GM13976 (cell line): ENCODE measurements at places on chromosomes 4 and X.

- no peak for DNase-seq
Observed at GRCh38 chr4:147916351-147916750, 184.5 kb downstream of the ARHGAP10 start.

GRCh38 chrX:137847376-137847775 lies 281.4 kb downstream of the ZIC3 start:
- DNase-seq, result no peak

DNA sequence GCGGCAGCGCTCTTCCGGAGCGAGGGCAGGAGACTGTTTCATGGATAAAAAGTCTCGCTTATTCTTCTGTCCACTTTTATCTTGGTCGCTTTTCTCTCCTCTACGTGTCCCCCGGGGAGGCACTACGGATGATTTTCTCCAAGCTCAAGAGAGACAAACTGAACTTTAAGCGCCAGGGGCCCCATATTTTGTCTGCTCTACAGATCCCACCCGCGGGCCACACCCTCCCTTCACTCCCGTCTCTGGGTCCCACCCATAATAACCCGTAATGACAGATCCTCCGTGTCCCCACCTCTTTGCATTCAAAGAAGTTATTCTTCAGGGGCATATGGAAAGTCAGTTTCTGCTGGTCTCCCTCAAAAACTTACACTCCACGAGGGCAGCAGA lies at the start of gene CORIN:
CORIN (minus strand) TSS at position 160 of the 387 bp plus-strand sequence; CDS start at position 42, 118 bp downstream.
- DNase-seq, result no peak

DNA sequence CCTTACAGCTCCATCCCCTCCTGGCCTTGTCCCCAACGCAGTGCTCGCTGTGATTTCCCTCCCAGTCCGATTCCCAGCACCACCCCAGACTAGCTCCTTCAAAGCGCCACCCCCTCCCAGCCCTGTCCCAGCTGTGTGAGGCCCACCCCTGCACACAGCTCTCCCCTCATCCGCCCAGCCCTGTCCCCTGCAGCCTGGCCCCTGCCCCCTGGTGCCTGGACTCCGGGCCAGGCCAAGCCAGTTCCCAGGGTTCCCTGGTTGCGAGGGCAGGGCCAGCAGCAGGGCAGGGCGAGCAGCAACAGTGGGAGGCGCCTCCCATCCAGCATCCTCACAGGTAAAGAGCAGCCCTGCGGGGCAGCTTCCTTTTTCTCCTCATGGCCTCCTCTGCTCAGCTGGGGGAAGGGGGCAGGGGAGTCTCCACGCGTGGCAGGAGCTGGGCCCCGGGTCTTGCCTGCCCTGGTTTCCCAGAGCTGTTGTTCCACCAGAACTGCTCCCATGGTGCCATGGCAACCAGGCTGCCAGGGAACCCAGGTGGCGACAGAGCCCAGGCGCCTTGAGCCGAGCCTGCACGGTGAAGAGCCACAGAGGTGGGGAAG lies 24.8 kb downstream of the IQSEC2 start:
- no peak for DNase-seq

DNA sequence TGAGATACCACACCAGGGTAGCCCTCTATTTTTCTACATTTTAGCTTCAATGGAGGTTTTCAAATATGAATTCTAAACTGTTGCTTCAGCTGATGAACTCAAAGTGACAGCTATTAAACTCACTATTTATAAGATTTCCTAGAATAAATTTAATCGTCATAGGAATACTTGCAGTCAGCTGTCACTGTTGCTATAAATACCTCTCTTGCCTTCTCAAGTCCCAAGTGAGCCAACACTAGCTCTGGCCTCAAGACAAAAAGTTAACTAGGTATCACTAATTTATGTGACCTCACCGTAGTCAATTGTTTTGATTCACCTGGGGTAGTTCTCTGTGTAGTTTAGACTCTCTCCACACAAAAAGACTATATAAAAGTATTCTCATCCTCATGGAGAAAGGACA lies 34.3 kb upstream of the PROM1 start:
- no peak for DNase-seq

GRCh38 chrX:10087391-10087790 lies 69.4 kb upstream of the CLCN4 start:
- DNase-seq, result no peak

DNA sequence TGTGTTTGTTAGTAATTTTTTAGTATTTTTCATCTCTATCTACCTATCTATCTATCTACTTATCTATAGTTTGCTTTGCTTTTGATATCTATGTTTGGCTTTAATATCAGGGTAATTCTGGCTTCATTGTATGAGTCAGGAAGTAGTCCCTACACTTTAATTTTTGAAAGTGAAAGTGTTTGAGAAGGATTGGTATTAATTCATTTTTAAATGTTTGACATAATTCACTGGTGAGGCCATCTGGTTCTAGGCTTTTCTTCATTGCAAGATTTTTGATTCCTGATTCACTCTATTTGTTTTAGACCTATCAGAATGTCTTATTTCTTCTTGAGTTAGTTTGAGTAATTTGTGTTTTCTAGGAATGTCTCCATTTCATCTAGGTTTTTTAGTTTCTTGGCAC lies 20.2 kb upstream of the TCP11X2 start:
- no peak for DNase-seq

GRCh38 chr4:168218645-168219044 lies 99.9 kb downstream of the DDX60 start:
- DNase-seq, result no peak

- DNase-seq, result peak; percentile 41
Observed at GRCh38 chrX:13013363-13014110, 30.9 kb downstream of the FAM9C start.

- peak; percentile 20 for DNase-seq
Observed at GRCh38 chrX:23838953-23839352, 56.0 kb downstream of the SAT1 start.

GRCh38 chr4:104500442-104500841 lies 5.7 kb upstream of the CXXC4 start:
- no peak for DNase-seq

DNA sequence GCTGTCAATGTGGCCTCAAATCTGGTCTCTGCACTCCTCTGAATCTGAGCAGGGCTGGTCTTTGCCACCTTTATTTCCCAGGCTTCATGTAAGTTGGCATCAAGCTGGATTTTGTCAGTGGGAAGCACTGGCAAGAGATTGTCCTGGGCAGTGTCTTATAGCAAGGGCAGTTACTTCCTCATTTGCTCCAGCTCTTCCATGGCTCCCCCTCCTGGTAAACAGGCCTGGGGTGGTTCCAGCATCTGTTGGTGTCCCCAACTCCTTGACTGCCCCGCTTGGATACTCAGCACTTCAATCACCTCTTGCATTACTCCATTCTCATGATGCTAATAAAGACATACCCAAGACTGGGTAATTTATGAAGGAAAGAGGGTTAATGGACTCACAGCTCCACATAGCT lies 15.0 kb upstream of the REST start:
- DNase-seq, result no peak

- DNase-seq, result no peak
Observed at GRCh38 chr4:9845791-9846493, 64.5 kb downstream of the DRD5 start.

DNA sequence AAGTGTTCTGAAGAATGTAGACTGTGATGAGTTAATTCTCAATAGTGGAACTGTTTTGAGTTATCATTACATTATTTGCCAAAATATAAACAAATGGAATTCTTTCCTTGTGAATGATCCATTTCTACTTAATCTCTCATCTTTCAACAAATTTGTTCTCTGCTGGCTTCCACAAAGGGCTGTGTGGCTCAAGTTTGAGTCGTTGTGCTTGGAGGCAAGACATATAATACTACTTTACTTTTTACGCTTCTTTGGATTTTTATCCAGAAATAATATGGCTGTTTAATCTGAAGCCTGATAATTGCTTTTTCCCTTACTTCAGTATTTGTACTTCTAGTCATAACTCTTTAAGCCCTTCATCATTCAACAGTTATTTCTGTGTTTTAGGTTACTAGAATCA lies 169.5 kb downstream of the ARHGAP10 start:
- DNase-seq, result no peak
